ENCODE measurements at places on chromosomes 1 and 21.

- peak; percentile 81 for DNase-seq
Measured at GRCh38 chr1:24707687-24708086, 37.6 kb upstream of the CLIC4 start.

- no peak for DNase-seq
Measured at GRCh38 chr1:163203561-163203960, 845 bp upstream of the RGS5 start.

- DNase-seq: no peak
Measured at GRCh38 chr1:20123722-20124455, 4.6 kb upstream of the PLA2G2D start.

DNA sequence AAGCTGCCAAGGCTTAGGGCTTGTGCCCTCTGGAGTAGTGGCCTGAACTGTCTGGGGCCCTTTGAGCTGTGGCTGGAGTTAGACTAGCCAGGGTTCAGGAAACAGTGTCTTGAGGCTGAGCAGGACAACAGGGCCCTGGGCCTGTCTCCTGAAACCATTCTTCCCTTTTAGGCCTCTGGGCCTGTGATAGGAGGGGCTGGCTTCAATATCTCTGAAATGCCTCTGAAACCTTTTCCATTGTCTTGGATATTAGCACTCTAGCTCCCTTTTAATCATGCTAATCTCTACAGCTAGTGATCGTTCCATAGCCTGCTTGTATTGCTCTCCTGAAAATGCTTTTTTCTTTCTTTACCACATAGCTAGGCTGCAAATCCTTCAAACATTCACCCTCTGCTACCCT is 135.3 kb downstream of the ADGRL4 start:
- DNase-seq: no peak

DNA sequence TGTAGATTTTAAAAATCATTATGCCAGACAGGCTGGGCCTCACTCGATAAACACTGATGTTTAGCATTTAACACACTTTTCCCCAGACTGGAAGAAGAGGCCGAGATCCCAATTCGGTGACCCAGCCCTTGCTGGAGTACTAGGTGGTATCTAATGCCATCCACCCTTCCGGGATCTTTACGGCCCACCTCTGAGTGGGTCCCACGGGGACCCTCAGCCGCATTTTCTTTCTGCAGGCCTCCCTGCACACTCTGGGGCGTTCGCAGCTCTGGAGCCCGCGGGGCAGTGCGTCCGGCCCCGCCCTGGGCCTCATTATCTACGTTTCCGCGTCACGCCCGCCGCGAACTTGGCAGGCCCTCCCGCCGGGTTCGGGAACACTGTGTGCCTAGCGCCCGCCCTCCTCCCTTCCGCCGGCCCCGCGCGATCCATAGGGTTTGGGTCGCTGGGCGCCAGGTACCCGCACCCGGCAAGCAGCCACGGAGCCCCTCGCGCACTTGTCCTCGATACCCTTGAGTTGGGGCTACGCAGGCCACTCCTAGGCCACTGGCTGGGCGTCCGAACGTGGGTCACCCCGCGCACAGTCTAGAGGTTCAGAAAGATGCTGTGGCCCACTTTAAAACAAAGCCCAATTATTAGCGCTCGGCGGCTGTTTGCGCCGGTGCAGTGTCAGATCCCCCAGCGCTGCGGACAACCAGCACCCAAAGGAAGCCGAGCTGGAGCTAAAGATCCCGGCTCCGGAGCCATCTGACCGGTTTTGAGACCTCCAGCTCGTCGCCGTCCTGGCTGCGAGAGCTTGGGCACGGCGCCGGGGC is 950 bp upstream of the EVA1C start:
- DNase-seq: peak; percentile 20

DNA sequence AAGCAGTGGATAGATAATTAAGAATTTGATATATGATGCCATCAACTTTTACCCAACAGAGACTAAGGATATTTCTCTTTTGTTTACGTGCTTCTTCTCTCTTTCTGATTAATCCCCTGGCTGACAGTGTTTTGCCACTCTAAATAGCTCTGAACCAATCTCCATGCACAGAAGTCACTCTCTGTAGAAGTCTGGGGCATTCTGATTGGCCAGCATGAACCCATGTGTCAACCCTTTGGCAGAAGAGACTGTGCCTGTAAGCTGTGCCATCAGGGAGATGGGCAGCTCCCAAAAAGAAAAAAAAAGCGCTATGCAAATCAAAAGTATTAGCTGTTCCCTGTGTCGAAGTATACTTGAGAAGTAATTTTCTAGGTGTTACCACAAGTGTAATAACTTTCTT is 34.1 kb upstream of the NRIP1 start:
- DNase-seq: no peak

GRCh38 chr1:201275253-201275666 is 8.0 kb upstream of the PKP1 start:
- no peak for DNase-seq

DNA sequence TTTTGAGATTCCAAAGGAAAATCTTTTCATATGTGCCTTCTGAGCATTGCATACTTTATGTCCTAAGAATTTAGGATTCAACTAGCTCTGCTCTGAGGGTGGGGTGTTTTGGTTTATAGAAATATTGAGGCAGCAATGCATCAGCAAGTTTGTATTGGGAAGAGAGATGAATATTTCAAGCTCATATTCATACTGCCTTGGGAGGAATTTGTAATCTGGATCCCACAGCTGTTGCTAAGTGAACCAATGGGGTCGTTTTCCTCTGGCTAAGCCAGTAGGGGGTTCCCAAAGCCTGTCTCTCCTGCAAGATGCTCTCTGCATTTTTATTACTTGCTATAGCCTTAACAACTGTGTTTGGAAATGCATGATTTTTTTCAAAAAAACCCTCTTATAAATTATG is 130.6 kb downstream of the SNX7 start:
- peak; percentile 32 for DNase-seq

DNA sequence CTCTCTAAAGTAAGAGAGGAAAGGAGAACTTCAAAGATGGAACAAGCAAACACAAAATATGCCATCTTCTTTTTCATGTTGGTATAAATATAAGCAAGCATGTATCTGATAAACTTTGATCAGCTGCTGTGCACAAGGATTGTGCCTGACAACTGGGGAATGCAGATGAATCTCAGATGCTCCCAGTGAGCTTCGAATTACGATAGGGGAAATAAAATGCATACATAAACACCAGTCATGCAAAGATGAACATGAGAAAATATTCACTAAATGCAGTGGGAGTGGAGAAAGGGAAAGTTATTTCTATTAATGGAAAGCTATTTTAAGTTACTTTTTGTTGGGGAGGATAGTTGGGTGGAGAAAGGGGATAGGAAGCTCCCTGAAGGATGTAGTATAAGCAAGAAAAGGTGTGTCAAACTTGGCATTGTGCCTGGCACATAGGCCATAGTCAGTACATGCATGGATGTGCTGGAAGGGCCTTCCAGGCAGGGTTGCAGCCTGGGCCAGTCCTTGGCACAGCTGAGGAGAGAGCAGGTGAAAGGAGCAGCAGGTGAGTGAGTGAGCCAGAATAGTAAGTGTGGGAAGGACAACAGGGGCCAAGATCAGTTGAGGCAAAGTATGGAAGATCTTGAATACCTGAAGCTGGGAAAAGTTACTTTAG is 57.8 kb upstream of the PGD start:
- no peak for DNase-seq

- DNase-seq: no peak
Measured at GRCh38 chr1:228743405-228743804, 8.1 kb downstream of the RHOU start.

DNA sequence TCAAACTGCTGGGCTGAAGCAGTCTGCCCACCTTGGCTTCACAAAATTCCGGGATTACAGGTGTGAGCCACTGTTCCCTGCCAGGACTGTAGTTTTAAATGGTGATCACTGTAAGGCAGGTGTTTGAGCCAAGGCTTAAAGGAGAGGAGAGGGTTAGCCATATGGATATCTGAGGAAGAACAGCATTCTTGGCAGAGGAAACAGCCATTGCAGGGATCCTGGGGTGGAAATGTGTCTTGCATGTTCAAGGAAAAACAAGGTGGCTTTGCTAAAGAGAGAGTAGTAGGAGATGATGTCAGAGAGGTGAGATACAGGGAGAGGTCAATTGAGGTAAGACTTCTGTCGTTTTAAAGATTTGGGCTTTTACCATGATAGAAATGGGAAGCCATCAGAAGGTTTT is 73.5 kb downstream of the ATF6 start:
- no peak for DNase-seq

GRCh38 chr1:29820401-29820800 is 584.1 kb downstream of the PTPRU start:
- no peak for DNase-seq

DNA sequence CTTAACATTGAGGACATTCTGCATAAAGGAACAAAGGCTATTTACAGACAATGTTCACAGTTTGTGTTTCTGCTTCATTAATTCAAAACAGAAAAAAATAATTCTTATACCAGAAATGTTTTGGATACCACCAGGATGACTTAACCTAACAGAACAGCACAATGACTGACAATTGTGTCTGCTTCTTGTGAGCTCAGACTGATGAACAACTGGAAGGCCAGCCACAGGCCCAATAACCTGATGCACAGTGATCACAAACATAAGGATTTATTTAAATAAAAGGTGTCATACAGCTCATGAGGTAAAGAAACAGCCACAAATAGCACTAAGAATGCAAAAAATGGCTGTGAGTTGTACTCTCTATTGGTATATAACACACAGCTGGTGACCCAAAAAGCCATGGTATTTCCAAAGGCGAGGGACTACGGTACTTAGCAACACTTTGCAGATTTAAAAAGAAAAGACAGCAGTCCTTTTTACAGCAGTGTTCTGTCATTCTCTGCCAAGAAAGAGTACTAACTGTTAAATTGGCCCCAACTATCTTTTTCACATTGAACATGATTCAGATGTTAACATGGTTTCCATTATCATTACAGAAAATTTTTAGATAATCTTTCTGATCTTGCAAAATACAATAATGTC is 32.1 kb upstream of the DDAH1 start:
- peak; percentile 64 for DNase-seq

DNA sequence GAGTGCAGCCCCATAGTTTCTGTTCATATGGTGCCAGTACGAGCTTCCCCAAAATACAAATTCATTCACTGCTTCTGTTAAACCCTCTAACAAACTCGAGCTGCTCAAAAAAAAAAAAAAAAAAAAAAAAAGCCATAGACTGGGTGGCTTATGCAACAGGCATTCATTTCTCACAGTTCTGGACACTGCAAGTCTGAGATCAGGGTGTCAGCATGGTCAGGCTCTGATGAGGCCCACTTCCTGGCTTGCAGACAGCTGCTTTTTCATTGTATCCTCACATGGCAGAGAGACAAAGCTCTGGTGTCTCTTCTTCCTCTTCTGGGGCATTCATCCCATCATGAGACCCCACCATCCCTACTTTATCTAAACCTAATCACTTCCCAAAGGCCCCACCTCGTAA is 121.6 kb downstream of the PTBP2 start:
- DNase-seq: peak; percentile 66

- DNase-seq: no peak
Measured at GRCh38 chr1:247656221-247656875, 23.2 kb downstream of the OR13G1 start.

- DNase-seq: no peak
Measured at GRCh38 chr1:105326886-105327285, 1577.2 kb downstream of the AMY1C start.

GRCh38 chr1:24857507-24858133 is 72.5 kb downstream of the RUNX3 start:
- DNase-seq: no peak

GRCh38 chr1:12345350-12346217 is 115.8 kb downstream of the VPS13D start:
- no peak for DNase-seq

GRCh38 chr21:45831991-45832740 is 149.4 kb upstream of the COL6A1 start:
- peak; percentile 23 for DNase-seq

Measured in fibroblast of upper back skin (primary cell).